Muscle of back (tissue), 13 donors: ENCODE measurements at places on chromosomes 1 and 21.
A peak's percentile ranks its signal among the peaks of the same experiment; 100 is the strongest.

- no peak for DNase-seq
Observed at GRCh38 chr1:116408803-116409720, 36.0 kb downstream of the ATP1A1 start.

DNA sequence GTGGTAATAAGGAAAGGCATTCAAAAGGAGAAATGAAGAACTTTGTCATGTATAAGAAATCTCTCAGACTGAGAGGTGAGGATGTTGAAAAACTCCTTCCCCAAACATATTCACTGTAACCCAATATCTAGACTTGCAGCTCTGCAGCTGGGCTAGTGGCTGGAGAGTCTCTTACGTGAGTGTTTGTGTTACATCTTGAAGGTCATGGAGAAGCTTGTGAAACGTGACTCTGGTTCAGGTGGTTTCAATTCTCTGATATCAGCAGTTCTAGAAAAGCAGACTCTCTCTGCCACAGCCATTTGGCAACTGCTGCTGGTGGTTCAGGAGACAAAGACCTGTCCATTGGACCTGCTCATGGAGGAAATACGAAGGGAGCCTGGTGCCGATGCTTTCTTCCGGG lies 55.0 kb upstream of the EPHA8 start:
- DNase-seq = no peak

GRCh38 chr1:30596891-30597290 lies 126.5 kb downstream of the MATN1 start:
- DNase-seq = no peak

DNA sequence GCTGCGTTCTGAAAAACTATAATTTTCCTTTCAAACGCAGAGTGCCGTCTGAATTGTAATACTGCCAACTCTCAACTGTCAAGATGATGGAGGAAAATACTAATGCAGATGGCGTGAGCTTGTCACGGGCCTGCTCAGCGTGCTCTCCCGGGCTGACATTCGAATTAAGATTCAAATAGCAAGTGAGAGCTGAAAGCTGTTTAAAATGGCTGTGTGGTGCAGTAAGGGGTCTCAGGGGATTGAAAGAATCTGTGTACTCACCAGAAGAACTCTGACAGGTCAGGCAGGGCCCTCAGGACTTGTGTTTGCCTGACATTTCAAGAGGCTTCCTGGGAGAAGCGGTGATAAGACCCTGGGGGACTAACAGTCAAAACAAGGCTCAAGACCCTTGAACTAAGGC lies 33.1 kb downstream of the ZMYND12 start:
- peak; percentile 55 for DNase-seq

- DNase-seq = no peak
Observed at GRCh38 chr1:53346814-53347176, 18.9 kb upstream of the LRP8 start.

DNA sequence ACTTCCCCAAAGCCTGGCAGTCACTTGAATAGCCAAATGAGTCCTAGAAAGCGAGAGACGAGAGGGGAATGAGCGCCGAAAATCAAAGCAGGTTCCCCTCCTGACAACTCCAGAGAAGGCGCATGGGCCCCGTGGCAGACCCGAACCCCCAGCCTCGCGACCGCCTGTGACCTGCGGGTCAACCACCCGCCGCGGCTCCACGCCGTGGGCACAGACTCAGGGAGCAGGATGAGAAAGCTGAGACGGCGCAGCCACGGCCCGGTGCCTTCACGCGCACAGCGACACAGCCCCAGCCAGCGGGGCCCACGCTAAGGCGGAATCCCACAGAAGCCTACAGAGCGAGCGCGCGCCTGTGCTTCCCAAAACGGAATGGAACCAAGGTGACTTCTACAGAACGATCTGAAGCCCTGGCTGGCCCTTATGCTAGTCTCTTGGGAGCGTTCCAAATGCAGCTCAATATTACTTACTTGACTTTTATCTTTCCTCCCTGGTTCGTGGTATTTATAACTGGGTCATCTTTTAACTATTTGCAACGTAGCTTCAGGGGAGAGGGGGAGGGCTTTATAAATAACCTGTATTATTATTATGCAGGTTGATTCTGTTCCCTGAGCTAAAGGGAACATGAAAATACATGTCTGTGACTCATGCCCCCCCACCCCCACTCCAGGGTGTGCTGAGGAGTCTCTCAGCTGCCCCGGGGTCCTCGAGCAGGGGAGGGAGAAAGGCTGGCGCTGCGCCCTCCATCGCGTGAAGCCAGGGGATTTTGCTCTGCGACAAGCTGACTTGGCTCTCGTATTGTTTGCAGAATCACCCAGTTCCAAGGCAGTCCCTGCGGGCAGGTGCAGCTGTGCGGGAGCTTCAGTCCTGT lies 1.7 kb downstream of the TSPEAR start:
- no peak for DNase-seq

DNA sequence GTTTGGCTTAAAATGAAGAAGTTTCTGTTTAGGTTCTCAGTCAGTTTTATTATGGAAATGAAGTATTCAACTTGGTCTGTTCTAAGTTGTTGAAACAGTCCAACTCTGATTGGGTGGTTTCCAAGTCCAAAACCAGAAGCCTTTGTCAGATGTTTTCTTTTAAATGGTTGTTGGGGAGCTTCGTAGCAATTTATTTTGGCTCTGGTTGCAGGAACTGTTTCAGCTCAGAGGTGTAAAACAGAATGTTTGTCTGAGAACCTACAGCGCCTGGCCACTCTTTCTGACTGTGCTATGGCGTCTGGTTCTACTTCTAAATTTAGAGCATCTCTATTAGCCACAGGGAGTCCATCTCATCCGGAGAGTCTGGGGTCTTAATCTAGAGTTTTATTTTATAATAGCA lies 582.6 kb upstream of the TMPRSS15 start:
- peak; percentile 7 for DNase-seq

DNA sequence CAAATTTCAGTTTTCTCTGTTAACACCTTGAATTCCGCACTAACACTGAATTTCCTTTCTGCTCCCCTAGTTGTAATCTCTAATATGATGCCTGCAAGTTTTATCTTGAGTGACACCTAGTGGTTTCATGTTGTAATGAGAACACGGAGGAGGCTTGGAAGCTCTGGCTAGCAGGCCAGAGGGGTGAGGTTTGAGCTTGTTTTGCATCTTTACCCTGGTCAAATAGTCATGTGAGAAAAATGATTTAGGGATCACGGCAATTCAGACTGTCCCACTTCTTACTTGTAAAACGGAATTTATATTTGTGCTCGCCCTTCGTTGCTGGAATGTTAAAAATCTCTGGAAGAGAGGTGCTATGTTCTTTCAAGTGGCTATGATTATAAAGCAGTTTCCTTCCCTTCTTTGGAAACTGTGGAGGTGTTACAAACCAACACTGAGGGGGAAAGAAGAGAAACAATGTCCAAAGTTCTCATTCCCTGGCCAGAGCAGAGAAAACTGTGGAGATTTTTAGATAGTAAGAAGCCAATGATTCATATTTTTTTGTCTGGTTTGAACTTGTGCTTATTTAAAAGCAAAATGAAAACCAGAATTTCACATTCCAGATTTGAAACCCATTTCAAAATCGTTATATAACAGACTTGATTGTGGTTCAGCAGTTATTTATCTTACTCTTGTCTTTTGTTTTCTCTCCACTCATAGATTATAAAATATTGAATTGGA lies 5.3 kb upstream of the MROH9 start:
- peak; percentile 70 for DNase-seq

GRCh38 chr1:105909811-105910210 lies 1146.7 kb upstream of the PRMT6 start:
- no peak for DNase-seq

GRCh38 chr1:167627615-167627864 lies 2.5 kb upstream of the RCSD1 start:
- DNase-seq = no peak

GRCh38 chr1:203932556-203932955 lies 71.2 kb downstream of the SNRPE start:
- no peak for DNase-seq

- DNase-seq = no peak
Observed at GRCh38 chr1:224592636-224593582, 23.2 kb upstream of the CNIH3 start.

DNA sequence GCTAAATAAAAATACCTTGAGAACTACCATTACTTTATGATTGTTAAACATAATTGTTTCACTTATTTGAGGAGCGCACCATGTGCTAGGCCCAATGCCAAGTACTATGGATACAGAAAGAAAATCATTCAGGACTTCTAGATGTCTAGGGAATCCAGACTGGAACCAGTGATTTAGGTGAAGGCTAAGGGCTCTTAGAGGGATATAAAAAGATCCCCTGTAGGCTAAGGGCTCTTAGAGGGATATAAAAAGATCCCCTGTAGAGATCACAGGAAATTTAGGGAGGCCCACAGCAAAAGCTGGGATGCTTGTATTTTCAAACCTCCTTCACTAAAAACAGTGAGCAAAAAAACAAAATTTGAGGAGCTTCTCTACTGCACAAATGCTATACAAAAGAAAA lies 6.7 kb downstream of the TOR1AIP2 start:
- no peak for DNase-seq

GRCh38 chr1:5744911-5745799 lies 247.1 kb downstream of the NPHP4 start:
- DNase-seq = no peak

DNA sequence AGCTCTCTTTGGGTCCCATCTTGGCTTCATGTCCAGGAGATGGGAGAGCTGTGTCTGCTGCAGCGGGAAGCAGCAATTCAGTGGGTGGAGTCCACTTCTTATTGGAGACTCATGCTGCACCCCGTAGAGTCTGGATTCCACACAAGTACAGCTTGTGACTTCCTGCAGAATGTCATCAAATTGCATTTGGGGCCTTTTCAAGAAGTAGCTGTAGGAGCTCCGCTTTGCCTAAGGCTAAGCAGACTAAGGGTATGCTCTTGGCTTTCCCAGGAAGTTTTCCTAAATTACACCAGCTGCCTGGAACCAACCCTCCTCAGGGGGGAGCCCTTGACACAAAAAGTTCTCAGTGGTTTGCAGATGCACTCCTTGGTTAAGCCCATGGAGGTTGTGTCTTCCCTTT lies 5.7 kb upstream of the MOB3C start:
- DNase-seq = no peak

DNA sequence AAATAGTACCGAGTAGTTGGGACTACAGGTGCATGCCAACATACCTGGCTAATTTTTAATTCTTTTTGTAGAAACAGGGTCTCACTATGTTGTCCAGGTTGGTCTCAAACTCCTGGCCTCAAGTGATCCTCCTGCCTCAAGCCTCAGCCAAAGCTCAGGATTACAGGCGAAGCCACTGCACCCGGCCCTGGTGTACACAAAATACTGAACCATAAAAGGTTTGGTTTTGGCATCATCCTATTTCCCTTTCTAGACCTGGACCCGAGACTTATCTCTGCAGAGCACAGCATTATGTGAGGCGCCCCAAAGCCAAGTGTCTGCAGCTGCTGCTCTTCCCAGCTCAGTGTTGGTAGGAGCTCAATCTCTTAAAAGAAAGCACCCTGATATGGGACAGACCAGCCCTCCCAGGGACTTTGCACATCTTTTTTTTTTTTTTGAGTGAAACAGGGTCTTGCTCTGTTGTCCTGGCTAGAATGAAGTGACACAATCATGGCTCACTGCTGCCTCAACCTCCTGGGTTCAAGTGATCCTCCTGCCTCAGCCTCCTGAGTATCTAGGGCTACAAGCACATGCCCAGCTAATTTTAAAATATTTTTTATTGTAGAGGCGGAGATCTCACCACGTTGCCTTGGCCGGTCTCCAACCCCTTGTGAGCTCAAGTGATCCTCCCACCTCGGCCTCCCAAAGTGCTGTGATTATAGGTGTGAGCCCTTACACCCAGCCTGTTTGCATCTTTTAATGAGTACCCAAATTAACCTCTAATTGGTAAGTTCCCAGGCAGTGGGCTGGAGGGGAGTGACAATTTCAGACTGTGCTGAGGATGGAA lies 20.4 kb downstream of the TEX35 start:
- DNase-seq = no peak

- no peak for DNase-seq
Observed at GRCh38 chr1:6440198-6441126, 15.9 kb downstream of the ESPN start.

- peak; percentile 45 for DNase-seq
Observed at GRCh38 chr1:97832481-97832880, 88.4 kb downstream of the DPYD start.

GRCh38 chr1:216055004-216055403 lies 368.2 kb downstream of the USH2A start:
- DNase-seq = no peak

GRCh38 chr21:45892916-45893739 lies 88.4 kb upstream of the COL6A1 start:
- DNase-seq = no peak

DNA sequence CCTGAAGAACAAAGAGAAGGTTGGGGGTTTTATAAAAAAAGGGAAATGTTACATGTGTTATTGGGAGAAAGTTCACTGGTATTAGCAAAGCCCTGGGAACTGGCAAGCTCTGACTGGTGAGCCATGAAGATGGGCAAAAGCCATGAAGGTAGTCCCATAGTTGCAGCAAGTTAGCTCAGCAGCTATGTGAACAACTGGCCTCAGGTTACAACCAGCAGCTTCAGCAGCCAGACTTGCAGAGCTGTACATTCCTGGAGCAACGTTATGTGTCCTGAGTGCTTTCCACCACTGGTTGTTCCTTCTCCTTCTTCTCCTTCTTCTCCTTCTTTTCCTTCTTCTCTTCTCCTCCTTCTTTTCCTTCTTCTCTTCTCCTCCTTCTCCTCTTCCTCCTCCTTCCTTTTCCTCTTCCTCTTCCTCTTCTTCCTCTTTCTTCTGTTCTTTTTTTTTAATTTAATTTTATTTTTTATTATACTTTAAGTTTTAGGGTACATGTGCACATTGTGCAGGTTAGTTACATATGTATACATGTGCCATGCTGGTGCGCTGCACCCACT lies 56.1 kb upstream of the TLR5 start:
- DNase-seq = no peak

DNA sequence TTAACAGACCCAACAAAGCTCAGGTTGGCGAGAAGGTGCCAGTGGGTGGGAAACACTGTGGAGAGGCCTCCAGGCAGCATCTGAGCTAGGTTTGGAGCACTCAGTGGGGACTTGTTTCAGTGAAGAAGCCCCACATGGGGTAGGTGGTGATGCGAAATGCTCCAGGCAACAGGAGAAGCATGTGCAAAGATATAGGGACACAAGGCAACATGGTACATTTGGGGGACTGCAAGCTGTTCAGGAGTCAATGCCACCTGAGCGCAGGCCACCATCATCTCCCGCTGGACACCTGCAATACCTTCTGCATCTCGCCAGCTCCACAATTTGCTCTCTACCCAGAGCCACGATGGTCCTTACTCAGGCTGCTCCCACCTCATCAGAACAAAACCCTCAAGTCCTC lies 28.0 kb downstream of the BCAR3 start:
- DNase-seq = no peak

- DNase-seq = no peak
Observed at GRCh38 chr1:228410671-228411070, 4.0 kb upstream of the TRIM11 start.

- no peak for DNase-seq
Observed at GRCh38 chr1:3031401-3032221, 10.3 kb downstream of the ACTRT2 start.
